ENCODE measurements at places on chromosomes 5 and 9. TPM values are rescaled to one million over a fixed set of nuclear protein-coding genes. Genes with fewer than 3 reads are reported as not detected.

The RNF183 gene
- 9.2 TPM for total RNA-seq

GRCh38 chr9:16342246-16343020 is 528.0 kb downstream of the BNC2 start:
- DNase-seq: no peak

DNA sequence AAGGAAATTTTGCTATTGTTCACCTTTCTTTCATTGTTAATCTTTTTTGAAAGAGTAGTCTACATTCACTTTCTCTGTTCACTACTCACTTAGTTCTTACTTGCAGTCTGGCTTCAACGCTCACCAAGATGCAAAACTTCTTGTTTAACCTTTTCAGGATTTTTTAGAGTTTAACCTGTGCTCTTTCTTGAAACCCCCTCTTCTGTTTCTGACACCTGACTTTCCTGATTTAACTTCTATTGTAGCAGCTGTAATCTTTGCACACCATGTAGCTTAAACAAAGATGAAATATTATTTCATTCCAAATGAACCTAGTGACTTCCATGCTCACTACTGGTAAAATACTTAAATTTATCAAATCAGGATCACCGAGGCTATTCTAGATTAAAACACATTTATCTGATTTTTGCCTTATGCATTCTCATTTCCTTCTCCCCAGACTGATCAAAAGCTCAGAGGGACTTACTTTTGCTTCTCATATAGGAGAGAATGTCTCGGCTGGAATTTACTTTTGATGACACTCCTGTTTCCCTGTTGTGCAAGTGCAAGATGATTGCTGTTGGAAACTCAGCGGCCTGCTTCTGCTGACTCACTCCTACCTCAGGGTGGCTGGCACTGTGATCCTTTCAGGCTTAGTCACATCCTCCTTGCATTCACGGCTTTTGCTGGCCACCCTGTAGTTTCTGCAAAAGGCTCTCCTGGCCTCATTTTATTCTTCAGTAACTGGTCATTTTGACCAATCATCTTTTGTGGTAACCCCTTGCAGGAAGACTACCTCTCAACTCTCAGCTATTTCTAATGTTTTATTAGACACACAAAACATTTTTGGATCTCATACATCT is 109.3 kb upstream of the IFNE start:
- no peak for DNase-seq

- DNase-seq: no peak
Measured at GRCh38 chr5:111121926-111122325, 29.8 kb downstream of the WDR36 start.

The EFNA5 gene
- total RNA-seq: 11.1 TPM

The PTRH1 gene
- 8.9 TPM for total RNA-seq

The TAF11L5 gene
- not detected for total RNA-seq

The FAM221B gene
- 0.05 TPM for total RNA-seq

Data from colonic mucosa (tissue), 4 donors.